ENCODE measurements at places on chromosomes 1 and 21. TPM values are rescaled to one million over a fixed set of nuclear protein-coding genes. Genes with fewer than 3 reads are reported as not detected.

The IQCC gene
- 1.6 TPM for total RNA-seq

The NID1 gene
- 40.4 TPM for total RNA-seq

The TENT5C gene
- 1.4 TPM for total RNA-seq

The ACKR1 gene
- not detected for total RNA-seq

The PDC gene
- not detected for total RNA-seq

The S100A13 gene
- total RNA-seq, result 496 TPM

The OR10X1 gene
- not detected for total RNA-seq

The SEC16B gene
- 4.1 TPM for total RNA-seq

The ATP5PF gene
- 31.3 TPM for total RNA-seq

The TIAM1 gene
- total RNA-seq, result 6.0 TPM

The VTCN1 gene
- total RNA-seq, result not detected

Data from bronchial smooth muscle cell (primary cell).